ENCODE measurements at places on chromosomes 3 and 15.

GRCh38 chr15:96687388-96688107, 357.0 kb downstream of the NR2F2 start:
- DNase-seq = no peak

DNA sequence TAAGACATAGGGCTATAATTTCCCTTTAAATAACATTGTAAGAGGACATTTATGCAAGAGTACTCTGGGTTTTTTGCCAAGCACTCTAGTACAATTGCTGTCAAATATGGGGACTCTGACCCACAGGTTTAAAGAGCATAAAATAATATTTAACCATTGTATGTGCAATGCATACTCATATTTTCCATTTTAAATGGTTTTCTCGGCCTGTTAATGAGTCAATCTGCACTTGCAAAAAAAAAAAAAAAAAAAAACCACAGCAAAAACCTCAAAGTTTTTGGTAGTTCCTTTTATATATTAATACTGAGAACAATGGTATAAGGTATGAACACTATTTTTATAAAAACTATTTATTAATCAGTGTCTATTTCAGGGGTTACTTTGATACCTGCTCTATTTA, 304.0 kb upstream of the CBLB start:
- DNase-seq = no peak

- no peak for DNase-seq
These were observed 60.1 kb downstream of the SUMF1 start for GRCh38 chr3:4406746-4407568.

- DNase-seq = no peak
These were observed 79.9 kb downstream of the MBNL1 start for GRCh38 chr3:152348436-152349177.

GRCh38 chr3:58336135-58336882, 3.6 kb downstream of the PXK start:
- no peak for DNase-seq

DNA sequence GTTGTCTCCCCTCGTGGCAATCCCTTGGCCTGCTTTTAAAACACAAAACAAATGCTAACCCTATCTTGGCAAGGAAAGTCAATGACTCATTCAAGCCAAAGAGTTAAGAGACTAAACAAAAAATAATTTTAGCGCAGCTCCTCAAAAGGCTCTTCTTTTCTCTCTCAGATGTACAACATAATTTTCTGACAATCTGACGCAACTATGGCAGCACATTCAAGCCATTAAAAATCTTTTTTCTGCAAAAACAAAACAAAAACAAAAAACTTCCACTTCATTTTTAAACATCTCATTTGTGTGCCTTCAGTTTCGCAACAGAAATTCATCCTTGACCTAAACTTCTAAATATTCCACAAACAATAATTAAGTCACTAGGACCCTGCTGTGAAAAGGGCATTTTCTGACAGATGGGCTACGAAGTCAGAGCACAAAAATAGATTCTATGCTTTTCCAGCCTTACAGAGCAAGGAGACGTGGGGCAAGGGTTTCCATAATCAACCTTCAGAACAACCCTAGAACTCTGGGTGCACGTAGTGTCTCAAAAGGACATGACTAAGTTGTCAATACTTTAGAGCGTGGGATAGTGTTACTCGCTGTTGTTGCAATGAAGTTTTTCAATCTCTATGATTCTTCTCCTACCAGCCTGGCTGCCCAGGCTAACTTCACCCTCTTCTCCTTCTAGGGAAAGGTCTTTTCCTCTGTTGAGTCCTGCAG, 84.3 kb downstream of the MB21D2 start:
- no peak for DNase-seq

- no peak for DNase-seq
These were observed 760.8 kb upstream of the CFAP20DC start for GRCh38 chr3:59810606-59811005.

DNA sequence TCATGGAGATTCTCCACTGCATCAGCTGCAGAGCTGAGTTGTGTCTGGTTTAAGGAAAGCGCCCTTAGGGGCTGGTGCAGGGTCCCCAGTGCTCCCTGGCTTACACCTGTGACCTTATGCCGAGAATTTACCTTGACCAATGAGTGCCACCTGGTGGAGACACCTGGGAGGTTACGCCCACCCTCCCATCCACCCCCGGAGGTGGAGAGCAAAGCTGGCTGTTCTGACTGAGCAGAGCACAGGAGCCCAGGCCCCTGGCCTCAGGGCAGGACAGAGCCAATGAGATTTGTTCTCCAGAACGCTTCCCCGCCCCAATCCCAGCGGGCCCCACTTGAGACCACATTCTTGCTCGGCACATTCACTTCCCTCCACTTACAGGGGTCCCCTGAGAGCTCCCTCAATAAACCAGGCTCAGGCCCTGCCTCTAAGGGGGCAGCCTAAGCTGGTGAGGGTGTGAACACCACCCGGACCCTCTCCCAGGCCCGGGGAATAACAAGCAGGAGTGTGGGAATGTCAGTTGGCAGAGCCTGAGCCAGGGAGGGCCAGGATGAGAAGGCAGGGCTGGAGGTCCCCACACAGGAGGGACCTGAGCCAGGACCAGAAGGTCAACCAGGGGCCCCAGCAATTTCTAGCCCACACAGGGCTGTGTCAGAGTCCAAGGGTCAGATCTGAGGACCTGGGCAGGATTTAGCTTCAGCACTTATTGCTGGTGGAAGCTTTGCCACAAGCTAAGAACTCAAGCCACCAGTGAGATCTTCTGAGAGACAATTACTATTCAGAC, 117.1 kb downstream of the TPRA1 start:
- DNase-seq = no peak

GRCh38 chr15:28933710-28934445, 48.1 kb downstream of the APBA2 start:
- no peak for DNase-seq

DNA sequence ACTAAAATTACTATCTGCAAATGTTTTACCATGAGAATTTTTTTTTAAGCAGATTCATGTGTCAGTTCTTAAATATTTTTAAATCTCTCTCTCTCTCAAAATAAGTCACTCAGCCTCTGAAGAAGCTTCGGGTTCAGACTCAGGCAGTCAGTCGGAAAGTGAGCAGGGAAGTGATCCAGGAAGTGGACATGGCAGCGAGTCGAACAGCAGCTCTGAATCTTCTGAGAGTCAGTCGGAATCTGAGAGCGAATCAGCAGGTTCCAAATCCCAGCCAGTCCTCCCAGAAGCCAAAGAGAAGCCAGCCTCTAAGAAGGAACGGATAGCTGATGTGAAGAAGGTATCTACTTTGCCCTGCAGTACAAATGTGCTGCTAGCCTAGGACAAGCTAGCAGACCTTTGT, 24.1 kb downstream of the CHD2 start:
- DNase-seq = no peak

DNA sequence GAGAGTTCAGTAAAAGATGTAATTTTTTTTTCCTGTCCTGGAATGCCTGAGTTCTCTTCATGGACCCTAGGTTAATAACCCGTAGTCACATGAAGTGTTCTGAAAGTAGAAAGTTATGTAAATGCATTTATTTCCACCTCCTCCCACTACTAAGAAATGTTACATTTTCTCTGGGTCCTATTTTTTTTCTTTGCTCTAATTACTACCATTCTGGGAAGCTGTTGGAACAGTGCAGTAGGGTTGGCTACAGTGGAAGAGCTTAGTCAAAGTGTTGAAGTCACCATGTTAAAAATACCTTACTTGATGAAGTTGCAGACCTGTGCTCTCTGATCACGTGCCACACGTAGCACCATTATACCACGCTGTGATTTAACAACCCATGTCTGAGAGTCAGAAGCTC, 153.8 kb upstream of the TSC22D2 start:
- no peak for DNase-seq

GRCh38 chr3:42188376-42188775, 77.6 kb downstream of the CCK start:
- no peak for DNase-seq

Measured in stimulated activated CD8-positive, alpha-beta memory T cell treated with anti-CD3 and anti-CD28 coated beads, Interleukin-15, amount 100 ng/mL, for 48 hours (primary cell).